ENCODE measurements at places on chromosomes 3 and 15. TPM values are rescaled to one million over a fixed set of nuclear protein-coding genes. Genes with fewer than 3 reads are reported as not detected.

HTD2 gene
- 7.6 TPM for total RNA-seq

ARPIN gene
- 17.7 TPM for total RNA-seq

IP6K2 gene
- total RNA-seq = 40.4 TPM

ATP8B4 gene
- 31.5 TPM for total RNA-seq

SCG5 gene
- total RNA-seq = 5.3 TPM

LRRC58 gene
- 26.2 TPM for total RNA-seq

ISLR2 gene
- total RNA-seq = 0.61 TPM

NR2E3 gene
- total RNA-seq = not detected

DNA sequence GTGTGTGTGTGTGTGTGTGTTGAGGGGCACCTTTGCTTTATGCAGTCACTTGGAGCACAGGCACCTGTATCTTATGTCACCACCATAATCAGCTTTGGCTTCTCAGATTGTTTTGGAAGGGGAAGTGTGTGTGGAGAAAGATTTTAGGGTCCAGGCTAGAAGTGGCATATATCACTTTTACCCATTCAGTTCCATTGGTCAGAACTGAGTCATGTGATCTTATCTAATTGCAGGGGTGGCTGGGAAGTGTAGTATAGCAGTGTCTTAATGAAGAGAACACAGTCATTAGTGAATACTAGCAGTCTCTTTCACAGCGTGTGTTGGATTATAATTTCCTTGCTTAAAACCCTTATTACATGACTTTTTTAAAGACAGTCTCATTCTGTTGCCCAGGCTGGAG lies 20.6 kb downstream of the NCK1 start:
- DNase-seq = no peak

DNA sequence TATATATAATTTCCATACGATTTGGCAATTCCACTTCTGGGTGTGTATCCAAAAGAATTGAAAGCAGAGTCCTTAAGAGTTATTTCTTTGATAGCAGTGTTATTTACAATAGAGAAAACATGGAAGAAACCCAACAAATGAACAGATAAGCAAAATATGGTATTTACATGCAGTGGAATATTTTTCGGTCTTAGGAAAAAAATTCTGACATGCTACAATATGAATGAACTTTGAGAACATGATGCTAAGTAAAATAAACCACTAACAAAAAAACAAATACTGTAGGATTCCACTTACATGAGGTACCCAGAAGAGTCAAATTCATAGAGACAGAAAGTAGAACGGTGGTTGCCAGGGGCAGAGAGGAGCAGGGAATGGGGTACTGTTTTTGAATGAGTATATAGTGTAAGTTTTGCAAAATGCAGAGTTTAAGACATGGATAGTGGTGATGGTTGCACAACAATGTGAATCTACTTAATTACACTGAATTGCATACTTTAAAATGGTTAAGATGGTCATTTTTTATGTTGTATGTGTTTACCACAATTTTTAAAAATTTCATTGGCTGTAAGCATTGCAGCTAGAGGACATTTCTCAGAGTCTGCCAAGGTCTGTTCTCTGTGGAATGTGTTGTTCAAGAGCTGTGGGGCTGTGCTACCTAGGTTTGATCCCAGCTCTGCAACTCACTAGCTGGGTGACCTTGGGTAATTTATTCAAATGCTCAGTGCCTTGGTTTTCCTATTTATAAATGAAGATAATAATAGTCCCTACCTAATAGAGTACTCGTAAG lies 122.1 kb downstream of the MEX3B start:
- DNase-seq = no peak

DNA sequence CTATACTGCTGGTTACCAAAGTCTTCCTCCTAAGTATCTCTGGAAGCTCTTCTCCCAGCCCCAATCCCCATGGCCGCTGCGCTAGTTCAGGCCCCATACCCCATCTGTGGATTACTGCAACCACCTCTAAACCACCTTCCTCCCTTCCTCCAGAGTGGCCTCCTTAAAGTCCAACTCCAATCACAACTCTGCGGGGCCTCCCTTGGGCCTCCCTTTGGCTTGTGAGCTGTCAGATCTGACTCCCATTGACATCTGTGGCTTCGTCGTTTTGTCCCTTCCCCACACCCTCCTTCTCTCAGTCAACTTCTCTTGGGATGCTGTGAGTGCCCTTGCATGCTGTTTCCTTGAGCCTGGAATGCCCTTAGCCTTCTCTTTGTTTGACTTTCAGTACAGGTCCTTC lies 9.3 kb upstream of the HRH1 start:
- peak; percentile 62 for DNase-seq

DNA sequence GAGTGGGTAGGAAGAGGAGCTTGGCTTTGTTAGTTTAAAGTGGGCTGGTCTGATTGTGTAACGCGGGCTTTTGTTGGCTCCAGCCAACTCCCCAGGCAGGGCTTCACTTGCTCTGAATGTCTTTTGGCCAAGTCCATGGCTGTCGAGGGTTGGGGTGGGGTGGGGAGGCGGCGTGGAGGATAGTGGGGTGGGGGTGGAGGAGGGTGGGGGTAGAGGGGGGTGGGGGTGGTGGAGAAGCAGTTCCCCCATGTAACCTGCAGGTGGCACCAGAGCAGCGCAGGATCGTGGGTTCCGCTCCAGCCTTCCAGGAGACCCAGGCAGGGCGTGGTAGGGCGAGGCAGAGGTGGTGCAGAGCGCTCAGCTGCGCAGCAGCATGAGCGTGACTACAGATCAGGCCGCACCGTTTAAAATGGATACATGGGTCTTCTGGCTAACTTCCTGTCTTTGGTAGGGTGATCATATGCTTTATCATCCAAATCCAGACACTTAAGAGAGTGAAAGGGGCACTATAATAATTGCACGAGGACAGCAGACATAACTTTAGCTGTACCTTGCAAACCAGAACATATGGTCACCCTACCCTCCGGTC lies 28.3 kb downstream of the GOLGA6A start:
- DNase-seq = peak; percentile 92

DNA sequence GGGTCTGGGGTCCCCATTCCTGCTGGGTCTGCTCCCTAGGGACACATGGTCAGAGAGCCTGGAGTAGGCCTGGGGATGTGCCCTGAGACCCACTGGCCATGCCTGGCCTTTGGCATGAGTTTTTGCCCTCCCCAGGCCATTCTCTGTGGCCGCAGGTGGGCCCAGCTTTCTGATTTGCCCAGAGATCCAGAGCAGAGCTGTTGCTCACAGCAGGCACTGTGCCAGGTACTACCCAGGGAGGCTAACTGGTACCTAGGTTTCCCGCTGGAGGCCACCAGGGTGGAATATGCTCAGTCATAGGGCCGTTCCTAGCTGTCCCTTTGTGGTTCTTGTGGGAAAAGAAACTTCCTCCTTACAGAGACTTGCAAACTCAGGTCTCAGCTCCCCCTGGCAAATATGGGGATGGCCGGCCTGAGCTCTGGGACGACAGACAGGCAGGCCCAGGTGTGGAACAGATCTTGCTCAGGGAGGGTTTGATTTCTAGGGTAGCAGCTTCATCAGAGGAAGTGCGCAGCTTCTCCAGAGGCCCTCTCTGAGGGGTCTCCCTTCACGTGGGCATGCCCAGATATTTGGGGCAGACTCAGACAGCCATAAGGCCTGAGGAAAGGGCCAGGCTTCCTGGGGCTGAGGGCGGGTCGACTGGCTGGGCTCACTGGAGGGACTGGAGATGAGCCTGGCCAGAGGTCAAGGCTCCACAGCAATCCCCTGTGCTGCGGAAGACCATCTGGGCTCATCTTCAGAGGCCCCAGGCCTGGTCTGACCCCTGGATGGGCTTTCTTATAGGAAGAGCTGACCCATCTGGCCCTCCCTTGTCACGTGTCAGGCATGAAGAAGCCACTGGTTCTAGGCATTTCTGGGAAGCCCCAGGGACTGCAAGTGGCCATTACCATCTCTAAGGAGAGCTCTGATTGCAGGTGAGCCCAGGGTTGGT lies 28.0 kb downstream of the ACAA1 start:
- DNase-seq = peak; percentile 87

- DNase-seq = no peak
Observed at GRCh38 chr3:176968631-176969030, 228.7 kb downstream of the TBL1XR1 start.

- no peak for DNase-seq
Observed at GRCh38 chr3:17360991-17361390, 381.4 kb downstream of the TBC1D5 start.

DNA sequence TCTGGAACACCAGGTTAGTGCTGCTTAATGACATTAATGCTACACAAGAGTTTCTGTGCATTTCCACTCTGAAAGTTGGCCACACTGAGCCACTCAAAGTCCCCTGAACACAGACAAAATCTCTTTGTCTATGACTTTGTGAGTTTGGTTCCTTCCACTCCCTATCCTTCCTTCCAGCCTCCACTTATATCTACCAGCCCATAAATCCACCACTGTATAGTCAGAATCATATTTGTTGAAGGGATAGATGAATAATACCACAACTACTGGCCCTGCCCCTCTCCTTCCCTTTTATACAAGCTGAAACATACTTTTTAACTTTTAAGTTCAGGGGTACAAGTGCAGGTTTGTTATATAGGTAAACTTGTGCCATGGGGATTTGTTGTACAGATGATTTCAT lies 127.5 kb downstream of the ABHD5 start:
- no peak for DNase-seq

GRCh38 chr3:63324621-63325020 lies 46.5 kb downstream of the SYNPR start:
- DNase-seq = no peak

GRCh38 chr3:12197475-12197874 lies 38.8 kb upstream of the TIMP4 start:
- DNase-seq = no peak

DNA sequence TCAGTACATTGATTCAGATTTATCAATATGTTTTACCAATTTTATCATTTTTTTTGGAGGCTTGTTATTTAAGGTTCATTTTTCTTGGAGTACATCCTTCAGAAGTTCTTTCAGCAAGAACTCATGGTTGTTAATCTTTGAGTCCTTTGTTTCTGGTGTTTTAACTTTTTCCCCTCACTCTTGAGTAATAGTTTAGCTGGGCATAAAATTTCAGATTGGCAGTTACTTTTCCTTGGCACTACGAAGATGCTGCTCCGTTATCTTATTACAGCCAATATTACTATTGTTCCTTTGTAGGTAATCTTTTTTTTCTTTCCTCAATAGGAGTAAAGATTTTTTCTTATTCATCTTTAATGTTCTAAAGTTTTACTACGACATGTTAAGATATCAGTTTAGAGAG lies 9.8 kb downstream of the LRRC58 start:
- no peak for DNase-seq

- no peak for DNase-seq
Observed at GRCh38 chr15:77650265-77650664, 17.6 kb upstream of the LINGO1 start.

GRCh38 chr3:78129707-78130106 lies 1089.8 kb downstream of the ROBO2 start:
- no peak for DNase-seq

DNA sequence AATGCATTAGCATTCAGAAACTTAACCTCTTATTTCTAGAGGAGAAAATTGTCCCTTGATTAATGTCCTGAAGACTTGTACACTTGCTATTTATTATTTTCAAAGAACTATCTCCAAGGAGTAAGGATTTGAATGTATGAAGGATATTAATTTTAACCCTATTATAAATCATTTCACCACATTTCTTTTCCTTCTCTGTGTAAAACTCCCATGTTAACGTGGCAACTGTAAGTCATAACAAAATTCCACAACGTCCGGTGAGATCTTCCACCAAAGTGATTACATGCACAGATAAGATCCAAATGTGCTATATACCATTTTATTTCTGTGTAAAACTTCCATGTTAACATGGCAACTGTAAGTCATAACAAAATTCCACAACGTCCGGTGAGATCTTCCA lies 229.1 kb upstream of the ARHGEF26 start:
- no peak for DNase-seq

GRCh38 chr3:2847062-2847841 lies 262.9 kb downstream of the IL5RA start:
- no peak for DNase-seq

All from mesenteric fat pad (tissue), 1 donor.